ENCODE measurements at places on chromosomes 6 and 20.

DNA sequence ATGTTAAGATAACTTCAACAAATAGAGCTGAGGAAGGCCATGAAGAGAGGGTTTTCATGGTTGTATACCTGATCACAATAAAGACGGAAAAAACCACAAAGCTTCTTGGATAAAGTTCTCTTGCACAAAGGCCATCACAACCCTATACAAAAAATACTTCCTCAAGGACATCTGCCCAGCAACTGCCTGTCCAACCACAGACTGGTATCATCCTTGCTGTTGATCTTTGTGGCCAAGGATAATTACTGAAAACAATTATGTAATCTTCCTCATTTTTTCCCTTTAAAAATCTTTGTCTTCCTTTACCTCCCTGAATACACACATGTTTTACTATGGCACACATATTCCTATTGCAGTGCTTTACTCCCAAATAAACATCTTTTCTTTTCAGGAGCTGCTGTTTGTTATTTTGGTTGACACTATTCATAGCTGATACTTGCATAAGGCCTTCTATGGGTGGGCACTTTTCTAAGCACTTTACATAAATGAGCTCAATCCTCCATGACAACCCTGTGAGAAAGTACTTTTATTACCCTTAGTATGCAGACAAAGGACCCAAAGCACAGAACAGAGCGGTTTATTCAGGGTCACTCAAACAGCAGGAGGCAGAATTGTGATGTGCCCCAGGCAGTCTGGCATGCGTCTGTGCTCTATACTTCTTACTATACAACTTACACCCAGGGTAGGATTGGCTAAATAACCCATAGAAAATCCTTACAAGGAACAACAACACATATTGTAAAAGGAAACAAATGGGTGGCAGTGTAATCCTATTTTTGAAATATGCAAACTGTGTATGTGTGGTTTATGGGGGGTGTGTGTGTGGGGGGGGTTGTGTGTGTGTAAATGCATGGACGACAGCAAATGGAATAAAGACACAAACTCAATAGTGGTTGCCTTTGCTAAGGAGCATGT, 35.1 kb downstream of the SNRNP48 start:
- DNase-seq: no peak

DNA sequence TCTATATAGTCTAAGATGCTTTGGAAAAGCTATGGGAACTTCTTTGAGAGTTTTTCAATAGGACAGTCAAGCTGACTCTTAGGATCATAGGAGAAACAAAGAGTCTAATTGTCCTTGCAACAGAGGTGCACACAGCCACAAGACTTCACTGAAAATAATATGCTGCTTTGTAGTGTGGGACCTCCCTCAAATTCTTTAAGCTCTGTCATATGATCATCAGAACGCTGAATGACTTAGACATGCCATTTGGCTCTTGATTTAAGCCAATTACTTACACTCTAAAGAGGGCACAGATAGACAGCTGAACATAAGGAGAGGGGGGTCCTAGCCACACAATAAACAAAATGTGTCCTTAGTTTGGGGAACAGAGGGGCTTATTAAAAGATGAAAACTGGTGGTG, 818.7 kb upstream of the GJE1 start:
- no peak for DNase-seq

- no peak for DNase-seq
Measured at GRCh38 chr6:3510617-3511016, 53.8 kb upstream of the SLC22A23 start.

GRCh38 chr6:81998432-81998831, 246.0 kb upstream of the TENT5A start:
- DNase-seq: no peak

Data from NCI-H446 treated with DMSO at 0.1 percent for 48 hours (cell line).